ENCODE measurements at places on chromosomes 13 and 19.

DNA sequence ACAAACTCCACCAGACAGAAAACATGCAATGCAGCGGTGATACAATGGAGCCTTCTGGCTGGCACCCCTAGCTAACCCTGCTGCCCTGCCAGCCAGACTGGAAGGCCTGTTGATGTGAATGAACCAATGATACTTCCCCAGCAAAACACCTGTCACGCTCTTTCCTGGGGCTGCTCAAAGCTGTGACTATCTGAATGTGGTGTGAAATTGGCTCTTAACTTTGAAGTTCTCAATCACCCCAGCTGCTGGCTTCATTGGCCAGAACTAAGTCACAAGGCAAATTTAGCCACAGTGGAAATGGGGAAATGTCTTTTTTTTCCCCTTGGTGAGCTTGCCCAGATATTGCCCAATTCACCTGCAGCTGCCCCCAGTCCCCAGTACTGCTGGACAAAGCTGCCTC is 147.3 kb downstream of the SLC7A1 start:
- DNase-seq = no peak

DNA sequence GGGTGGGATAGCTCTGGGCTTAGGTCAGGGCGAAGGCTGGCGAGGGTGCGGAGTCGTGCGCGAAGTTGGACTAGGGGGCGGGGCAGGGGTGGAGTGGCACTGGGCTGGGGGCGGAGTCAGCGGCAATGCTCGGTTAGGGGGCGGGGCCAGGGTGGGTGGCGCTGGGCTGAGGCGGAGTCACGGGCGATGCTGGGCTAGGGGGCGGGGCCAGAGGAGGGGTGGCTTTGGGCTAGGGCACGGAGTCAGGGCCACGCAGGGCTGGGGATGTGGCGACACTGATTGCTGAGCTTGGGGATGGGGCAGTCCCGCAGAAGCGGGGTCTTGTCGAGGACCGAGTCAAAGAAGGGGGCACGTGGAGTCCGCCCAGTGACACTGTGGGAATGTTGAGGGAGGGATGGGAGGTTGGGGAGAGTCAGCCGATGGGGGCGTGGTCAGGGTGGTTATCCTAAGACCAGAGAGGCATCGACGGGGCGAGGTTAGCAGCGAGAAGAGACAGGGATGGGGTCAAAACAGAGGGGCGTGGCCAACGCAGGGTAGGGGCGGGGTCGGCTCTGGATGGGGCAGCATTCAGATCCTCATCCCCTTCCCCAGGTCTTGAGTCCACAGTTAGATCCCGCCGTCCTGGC is 8.7 kb downstream of the HOMER3 start:
- DNase-seq = peak; percentile 84

GRCh38 chr13:107392205-107392604 is 823.1 kb downstream of the LIG4 start:
- DNase-seq = no peak

- peak; percentile 22 for DNase-seq
Measured at GRCh38 chr19:17420475-17420924, 653 bp downstream of the MVB12A start.

DNA sequence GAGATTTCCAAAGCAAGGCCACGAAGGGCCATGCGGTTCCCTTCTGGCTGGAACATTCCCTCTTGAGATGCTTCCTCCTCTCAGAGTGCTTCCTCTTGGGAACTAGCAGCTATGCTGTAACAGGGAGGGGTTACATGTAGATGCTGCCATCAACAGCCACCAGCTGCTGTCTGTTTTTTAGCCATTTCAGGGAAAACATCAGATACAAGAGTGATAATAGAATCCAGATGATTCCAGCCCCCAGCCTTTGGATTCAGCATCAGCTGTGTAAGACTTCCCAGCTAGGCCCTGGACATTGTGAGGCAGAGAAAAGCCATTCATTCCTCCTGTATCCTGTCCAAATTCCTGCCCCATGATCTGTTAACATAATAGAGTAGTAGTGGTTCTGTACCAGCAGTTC is 8.2 kb upstream of the ZNF177 start:
- no peak for DNase-seq

DNA sequence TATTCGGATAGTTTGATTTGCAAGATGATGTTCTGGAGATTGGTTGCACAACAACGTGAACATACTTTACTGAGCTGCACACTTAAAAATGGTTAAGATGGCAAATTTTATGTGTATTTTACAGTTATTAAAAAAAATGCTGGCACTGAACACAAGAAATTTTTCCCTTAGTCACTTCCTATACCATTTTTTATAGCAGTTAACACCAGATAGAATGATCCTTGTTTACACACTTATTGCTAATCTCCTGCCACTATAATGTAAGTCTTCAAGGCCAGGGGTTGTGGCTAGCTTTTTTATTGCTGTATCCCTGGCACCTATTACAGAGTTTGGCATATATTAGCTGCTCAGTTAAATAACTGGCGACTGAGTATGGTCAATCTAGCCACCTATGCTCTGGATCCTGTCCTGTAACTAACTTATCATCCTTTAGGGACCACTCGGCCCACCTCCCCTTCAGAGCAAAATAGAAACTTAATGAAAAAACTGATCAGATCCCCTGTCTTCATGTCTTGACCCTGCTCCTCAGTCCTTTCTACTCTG is 2.0 kb upstream of the EBPL start:
- no peak for DNase-seq

DNA sequence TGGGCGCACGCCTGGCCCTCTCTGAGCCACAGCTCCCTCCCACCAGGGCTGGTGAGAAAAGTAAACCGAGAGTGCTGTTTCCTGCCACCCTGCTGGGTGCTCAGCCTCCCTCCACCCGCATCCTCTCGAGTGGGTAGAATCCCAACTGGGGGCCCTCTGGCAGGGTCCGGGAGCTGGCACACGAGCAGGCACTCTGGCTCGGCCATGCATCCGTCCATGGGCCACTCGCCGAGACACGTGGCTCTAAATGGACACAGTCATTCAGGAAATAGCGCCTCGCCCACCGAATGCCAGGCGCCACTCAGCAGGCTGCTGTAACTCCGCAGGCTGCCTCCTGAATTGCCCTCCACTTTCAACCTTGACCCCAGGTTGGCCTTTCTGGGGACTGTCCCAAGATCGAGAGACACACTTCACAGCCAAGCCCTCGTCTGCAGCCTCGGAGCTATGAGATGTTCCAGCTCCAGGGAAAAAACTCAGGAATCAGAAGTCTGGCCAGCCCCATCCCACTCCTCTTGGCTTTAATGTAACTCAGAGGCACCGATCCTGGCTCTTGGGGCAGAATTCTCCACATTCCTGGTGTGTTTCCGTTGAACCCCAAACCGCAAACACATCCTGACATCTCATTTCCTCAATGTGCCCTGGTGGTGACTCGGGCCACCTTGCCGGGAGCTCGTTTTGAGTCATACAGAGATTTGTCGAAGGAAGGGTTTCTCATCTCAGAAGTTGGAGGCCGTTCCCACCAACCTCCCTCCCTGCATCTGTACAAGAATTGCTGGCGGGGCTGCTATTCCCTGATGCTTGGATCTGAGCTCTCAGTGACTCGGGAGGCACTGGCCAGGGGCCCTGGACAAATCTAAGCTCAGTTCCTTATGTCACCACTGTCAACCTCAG is 14.1 kb downstream of the KLF2 start:
- peak; percentile 73 for DNase-seq

- DNase-seq = no peak
Measured at GRCh38 chr19:13461536-13461935, 44.7 kb downstream of the CACNA1A start.

DNA sequence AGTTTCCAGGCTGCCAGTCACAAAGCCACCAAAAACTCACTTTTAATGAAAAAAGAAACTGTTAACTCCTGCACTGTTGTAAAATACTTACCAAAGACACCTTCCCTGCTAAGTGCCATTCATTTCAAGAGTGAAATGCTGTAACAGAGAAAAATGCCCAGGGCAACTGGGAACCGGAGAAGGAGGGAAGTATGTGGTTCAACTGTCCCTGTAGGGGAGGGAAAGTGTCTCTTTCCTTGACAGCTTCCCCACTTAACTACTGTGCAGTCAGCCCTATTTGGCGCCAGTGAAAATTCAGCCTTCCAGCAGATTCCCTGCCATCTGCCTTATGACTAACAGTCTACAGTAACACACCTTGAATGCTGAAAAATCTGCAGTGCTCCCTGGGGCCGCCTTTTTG is 789.0 kb downstream of the DIAPH3 start:
- DNase-seq = no peak

GRCh38 chr13:39963612-39964011 is 308.1 kb downstream of the COG6 start:
- no peak for DNase-seq

All from activated CD4-positive, alpha-beta T cell treated with anti-CD3 and anti-CD28 coated beads, Interleukin-2, amount 10 ng/mL, durations not matched to agents 7 days and 5 days (primary cell).